ENCODE measurements at places on chromosomes 5 and 9.

GRCh38 chr5:93603793-93604643 is 21.0 kb downstream of the NR2F1 start:
- no peak for DNase-seq

- no peak for DNase-seq
These were observed 139.6 kb upstream of the RANBP3L start for GRCh38 chr5:36441280-36441679.

DNA sequence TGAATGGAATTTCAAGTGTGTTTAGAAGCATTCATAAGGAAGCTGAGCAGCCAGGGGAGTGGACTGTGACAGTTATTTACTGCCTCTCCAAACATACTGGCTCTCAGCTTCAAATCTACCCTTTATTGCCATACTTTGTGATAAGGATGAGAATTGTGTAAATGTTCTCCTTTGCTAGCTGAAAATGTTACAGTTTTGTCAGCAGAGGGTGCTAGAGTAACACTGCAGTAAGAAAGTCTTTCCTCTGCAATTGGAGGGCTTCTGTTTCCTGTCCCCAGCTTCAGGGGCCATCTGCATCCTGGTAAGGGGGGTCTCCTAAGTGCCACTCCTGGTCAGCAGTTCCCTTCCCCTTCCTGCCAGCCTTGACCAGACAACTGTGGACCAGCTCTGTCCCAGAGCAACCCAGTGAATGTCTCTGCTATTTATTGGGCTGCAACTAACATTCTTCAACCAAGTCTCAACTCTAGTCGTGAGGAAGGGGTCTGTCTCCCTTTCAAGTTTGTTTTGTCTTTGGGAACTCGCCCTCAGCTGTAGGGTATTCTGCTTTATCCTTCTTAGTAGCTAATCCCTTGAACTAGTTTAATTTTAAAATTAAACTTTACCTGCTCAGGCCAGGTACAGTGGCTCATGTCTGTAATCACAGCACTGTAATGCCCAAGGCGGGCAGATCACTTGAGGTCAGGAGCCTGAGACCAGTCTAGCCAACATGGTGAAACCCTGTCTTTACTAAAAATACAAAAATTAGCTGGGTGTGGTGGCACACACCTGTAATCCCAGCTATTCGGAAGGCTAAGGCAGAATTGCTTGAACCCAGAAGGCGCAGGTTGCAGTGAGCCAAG is 45.3 kb downstream of the RAPGEF6 start:
- peak; percentile 5 for DNase-seq

DNA sequence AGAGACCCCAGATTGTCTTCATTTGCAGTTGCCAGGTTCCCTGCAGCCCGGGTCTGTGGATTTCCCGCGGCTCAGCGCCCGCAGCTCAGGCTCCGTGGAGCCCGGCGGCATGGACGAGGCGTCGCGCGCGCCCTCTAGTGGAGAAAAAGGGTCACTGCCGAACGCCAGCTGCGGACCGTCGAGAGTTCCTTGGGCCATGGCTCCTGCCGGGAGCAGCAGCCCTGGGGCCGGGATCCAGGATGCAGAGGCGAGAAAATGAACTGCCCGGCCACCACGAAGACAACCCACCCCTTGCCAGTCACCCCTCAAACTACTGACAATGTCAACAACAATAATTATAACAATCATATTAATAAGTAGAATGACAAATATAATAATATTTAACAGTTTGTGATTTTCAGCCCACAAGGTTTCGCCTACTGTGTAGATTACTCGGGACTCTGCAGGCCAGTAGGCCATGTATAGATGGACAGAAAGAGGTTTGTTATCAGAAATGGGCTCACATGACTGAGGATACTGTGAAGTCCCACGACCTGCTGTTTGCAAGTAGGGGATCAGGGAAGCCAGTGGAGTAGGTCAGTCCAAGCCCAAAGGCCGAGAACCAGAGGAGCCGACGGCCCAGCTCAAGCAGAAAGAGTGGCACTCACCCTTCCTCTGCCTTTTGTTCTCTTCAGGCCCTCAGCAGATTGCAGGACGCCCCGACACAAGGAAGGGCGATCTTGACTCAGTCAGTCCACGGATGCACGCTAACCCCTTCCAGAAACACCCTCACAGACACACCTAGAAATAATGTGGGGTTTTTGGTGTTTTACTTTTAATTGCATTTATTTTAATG is 43.1 kb downstream of the BOD1 start:
- DNase-seq = peak; percentile 39

DNA sequence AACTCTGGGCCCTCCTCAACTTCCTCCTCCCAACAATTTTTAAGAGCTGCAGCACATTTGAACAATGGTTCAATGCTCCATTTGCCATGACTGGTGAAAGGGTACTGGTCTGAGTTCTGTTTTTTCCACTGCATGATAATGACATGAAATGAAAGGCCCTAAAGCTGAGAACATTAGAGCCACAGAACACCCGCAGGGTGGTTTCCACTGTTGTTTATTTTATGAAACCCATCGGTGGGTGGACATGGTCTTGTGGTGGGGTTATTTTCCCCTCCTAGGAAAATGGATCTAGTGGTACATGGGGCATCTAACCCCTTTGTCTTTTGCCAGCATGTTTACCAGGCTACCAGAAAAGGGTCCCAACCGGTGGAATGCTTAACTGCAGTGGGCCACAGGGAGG is 71.8 kb downstream of the SMARCA2 start:
- no peak for DNase-seq

DNA sequence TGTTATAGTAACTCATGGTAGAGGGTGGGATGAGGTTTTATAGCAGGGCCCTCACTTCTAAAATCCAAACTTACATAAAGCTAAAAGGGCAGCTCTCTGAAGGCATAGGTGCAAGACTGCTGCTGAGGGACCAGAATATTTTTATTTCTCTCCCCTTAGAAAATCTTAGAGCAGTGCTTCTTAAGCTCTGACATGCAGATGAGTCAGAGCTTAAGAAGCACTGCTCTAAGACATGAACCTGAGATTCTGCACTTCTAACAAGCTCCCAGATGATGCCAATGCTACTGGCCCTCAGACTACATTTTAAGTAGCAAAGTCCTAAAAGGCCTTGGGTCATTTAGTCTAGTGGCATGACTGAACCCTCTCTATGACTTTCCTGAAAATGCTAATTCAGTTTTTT is 97.6 kb upstream of the SPRY4 start:
- no peak for DNase-seq

- DNase-seq = no peak
These were observed 149.9 kb downstream of the MTX3 start for GRCh38 chr5:79841172-79841571.
